Left ventricle myocardium inferior (tissue), 1 donor: ENCODE measurements at places on chromosomes 1 and 21.

- peak; percentile 26 for DNase-seq
These were observed 17.9 kb downstream of the UBL4B start for GRCh38 chr1:110130113-110130591.

GRCh38 chr1:155085504-155086127 lies 7.0 kb downstream of the EFNA3 start:
- no peak for DNase-seq

DNA sequence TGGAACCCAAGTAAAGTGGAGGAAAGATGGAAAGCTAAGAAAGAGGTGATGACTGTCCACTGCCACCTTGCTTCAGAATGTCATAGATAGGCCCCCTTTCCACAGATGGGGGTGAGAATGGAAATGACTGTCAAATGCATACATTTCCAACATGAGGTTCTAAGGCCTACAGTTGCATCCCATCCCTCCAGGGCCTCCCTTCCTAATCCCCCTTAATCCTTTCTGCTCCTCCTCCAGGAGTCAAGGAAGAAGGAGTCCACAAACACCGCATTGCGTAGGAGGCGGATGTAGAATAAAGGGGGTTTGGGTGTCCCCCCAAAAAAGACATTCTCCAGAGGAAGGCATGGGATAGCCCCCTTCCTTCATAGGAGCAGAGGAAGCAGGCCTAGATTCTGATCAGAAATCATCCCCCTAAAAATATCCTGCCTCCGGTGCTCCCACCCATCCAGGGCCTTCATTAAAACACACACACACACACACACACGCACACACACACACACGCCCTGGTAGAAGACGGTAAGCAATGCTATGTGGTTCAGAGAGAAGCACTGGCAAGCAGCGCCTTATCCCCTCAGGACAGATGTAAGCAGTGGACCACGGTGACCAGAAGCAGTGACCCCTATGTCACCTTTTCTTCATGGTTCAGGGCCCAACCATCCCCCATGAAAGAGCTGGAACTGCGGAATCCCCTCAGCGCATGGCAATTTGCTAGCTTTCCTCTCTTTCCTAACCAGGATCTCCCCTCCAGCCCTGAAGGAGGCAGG lies 2.0 kb downstream of the SV2A start:
- no peak for DNase-seq

- peak; percentile 79 for DNase-seq
These were observed at the start of gene NCAM2 for GRCh38 chr21:20997636-20998455. NCAM2 (plus strand) TSS chr21:20998409.

GRCh38 chr1:195185321-195185720 lies 1422.9 kb downstream of the KCNT2 start:
- DNase-seq, result no peak

DNA sequence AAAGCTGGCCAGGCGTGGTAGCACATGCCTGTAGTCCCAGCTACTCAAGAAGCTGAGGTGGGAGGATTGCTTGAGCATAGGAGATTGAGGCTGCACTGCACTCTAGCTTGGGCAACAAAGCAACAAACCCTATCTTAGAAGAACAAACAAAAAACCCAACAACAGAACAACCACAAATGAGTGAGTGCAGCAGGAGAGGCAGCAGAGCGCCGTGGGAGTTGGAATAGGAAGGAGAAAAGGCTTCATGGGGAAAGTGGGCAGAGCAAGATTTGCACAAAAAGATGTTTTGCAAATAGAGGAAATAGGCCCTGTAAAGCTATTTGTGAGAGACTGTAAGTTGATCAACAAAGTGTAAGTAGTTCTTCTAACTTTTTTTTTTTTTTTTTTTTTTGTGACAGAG lies 19.6 kb downstream of the SMAP2 start:
- DNase-seq, result no peak

DNA sequence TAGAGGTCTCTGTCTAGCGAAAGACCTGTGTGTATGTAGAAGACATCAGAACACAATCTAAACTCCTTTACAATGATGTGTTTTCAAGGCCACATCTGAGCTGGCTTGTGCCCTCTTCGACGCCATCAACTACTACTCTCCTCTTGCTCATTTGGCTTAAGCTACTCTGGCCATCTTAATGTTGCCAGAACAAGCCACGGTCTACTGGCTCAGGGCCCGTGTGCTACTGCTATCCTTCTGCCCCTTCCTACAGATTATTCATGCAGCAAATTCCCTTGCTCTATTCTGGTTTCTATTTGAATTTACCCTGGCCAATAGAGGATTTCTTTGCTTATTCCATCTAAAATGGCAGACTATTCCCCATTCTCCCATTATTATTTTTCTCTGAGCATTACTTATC lies 121.7 kb downstream of the ZZZ3 start:
- DNase-seq, result no peak

DNA sequence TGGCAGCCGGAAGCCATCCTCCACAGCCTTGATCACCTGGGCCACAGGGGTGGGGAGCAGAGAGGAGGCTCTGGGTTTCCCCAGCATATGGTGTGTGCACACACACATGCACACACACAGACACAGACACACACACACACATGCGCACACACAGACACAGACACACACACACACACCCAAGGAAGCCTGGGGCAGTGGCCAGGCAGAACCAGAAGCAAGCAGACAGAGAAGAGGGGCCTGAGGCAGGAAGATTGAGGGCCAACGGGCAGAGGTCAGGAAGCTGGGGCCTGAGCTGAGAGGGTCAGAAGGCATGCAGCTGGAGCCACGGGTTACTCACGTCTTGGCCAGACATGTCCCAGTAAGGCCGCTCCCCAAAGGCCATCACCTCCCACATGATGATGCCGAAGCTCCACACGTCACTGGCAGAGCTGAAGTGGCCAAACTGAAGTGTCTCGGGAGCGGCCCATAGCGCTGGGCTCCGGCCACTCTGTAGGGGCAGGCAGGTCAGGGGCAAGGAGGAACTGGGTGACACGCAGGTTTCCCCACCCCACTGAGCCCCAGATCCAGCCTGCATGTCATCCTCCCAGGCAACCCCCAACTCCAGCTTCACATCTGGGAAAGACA lies 27.4 kb downstream of the CDCA8 start:
- DNase-seq, result no peak

GRCh38 chr21:26883768-26884167 lies 38.6 kb upstream of the ADAMTS1 start:
- no peak for DNase-seq

DNA sequence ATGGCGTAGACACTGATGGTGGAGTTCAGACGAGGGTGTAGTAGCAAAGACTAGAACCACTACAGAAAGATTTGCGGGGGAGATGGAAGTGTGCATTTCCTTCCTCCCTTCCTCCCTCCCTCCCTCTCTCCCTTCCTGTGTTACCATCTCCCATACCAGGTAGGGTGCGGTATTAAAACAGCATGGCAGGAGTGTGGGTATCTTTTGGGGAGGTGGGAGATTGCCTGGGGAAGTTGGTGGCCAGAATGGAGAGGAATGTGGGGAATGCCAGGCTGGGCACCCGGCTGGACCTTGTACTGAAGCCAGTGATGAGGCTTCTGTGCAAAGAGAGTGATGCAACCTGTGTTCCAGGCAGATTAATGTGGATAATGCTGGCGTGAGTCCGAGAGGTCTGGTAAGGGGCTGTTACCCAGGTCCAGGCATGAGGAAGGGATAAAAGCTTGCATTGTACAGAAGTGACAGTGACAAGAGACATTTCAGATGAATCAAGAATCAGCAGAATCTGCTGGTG lies 30.3 kb upstream of the PPP2R5A start:
- DNase-seq, result no peak

GRCh38 chr1:52623812-52624211 lies 9.2 kb upstream of the SHISAL2A start:
- no peak for DNase-seq

DNA sequence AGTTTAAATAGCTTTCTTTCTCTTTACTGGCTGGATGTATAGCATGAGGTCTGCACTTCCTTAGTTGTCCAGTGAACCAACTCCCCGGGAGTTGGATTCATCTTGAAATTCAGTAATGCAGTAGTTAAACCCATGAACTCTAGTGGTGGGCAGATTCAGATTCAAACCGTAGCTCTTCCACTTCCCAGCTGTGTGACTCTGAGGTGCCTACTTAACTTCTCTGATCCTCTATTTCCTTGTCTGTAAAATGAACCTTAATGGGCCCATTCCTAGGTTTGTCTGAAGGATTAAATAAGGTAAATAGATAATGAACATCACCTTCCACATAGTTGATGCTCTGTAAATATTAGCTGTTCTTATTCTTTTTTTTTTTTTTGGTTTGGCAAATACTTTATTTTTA lies 16.5 kb downstream of the PIK3CD start:
- DNase-seq, result no peak

DNA sequence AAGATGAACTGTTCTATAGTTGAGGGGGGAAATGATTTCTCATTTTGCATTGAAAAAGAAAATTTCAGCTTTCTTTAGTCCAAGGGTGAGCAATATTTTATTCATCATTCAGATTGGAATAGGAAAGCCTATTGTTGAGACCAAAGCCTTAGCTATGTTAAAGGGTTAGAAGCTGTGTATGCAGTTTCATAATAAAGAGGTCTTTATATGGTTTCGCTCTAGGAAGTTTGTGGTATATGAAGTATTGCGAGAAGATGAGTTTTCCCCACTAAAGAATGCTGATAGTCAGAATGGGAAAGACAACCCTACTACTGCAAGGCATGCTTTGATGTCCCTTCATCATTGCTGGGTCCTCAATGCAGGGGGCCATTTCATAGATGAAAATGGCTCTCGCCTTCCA lies 28.6 kb downstream of the UAP1 start:
- DNase-seq, result no peak

GRCh38 chr1:230267338-230268065 lies 158.6 kb downstream of the PGBD5 start:
- no peak for DNase-seq
